ENCODE measurements at places on chromosomes 16 and 17.

- no peak for ATAC-seq
These were observed 24.0 kb downstream of the LLGL2 start for GRCh38 chr17:75549246-75550138.

DNA sequence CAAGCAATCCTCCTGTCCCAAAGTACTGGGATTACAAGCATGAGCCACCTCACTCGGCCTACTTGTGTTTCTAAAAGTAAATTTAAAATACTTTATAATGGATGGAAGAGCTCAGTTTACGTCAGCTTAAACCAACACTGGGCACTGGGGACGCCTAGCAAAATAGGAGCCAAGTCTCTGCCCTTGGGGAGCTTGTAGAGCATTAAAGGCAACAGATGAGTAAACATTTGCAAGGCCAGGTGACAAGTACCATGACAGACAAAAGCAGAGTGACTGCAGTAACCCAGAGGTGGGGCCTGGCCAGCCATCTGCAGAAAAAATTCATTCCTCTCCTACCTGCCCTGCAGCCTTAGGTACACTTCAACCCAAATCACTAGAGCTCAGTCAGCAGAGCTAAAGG lies 12.1 kb upstream of the NLK start:
- ATAC-seq, result no peak

GRCh38 chr16:81696961-81697615 lies 82.0 kb upstream of the PLCG2 start:
- ATAC-seq, result no peak

GRCh38 chr16:83952587-83952939 lies 477 bp upstream of the OSGIN1 start:
- no peak for ATAC-seq

GRCh38 chr17:49370971-49371834 lies 9.2 kb upstream of the ZNF652 start:
- no peak for ATAC-seq

GRCh38 chr17:72822358-72823023 lies 270.0 kb downstream of the SLC39A11 start:
- no peak for ATAC-seq

DNA sequence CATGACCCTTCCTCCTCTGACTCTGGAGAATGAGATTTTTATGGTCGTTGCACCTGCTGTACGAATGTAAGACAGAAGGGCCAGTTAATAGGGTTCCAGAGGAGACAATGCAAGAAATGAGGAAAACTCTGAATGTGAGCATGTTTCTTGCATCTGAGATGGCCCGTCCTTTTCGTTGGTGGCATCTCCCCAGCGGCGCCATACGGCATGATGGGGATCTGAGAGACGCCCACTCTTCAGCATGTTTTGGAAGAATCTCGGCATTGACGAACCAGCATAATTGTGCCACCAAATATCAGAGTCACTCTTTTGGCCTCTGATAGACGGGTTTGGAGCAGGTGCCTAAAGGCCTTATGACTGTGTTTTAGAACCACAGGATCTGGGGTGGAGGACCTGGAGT lies 126.5 kb upstream of the RCVRN start:
- no peak for ATAC-seq

DNA sequence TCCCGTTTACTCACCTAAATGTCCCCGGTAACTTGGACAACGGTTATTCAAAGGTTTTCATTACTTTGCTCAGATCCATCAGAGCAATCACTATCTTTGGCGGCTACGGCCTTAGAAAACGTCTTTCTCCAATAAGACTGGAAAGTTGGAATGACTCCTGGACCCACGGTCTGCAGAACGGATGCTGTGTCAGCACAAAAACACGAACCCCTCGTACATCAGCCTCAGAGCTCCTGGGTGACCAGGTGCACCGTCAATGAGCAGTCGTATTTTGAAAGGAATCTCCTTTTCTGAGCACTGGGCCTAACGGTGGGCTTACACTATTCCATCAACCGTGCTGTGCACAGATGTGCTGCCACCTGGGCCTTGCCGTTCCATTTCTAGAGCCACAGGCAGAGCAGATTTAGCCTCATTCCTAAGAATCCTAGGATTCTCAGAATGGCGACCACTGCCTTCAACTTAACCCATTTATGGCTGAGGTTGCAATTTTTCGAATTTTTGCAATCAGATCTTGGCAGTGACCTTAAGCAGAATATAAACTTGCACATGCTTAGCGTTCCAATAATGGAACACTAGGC lies 110.8 kb upstream of the ZNF750 start:
- no peak for ATAC-seq

DNA sequence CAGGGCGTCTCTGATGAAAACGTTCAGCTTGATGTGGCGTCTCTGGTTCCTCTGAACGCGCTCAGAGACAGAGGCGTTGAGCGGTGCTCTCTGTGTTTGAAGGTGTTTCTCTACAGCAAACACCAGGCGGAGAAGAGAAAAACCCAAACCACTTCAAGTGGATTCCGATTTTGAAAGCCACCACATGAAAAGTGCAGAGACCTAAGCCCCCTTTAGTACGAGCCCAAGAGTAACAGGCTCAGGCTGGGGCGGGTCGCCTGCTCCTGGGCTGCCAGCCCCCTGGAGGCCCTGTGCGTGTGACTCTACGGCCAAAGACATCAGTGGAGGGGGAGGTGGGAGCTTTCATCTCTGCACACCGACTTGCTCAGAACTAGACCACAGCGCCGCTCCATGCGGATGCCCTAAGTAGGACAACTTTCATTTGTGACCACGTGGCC lies 328.4 kb downstream of the MAF start:
- peak; percentile 56 for ATAC-seq

DNA sequence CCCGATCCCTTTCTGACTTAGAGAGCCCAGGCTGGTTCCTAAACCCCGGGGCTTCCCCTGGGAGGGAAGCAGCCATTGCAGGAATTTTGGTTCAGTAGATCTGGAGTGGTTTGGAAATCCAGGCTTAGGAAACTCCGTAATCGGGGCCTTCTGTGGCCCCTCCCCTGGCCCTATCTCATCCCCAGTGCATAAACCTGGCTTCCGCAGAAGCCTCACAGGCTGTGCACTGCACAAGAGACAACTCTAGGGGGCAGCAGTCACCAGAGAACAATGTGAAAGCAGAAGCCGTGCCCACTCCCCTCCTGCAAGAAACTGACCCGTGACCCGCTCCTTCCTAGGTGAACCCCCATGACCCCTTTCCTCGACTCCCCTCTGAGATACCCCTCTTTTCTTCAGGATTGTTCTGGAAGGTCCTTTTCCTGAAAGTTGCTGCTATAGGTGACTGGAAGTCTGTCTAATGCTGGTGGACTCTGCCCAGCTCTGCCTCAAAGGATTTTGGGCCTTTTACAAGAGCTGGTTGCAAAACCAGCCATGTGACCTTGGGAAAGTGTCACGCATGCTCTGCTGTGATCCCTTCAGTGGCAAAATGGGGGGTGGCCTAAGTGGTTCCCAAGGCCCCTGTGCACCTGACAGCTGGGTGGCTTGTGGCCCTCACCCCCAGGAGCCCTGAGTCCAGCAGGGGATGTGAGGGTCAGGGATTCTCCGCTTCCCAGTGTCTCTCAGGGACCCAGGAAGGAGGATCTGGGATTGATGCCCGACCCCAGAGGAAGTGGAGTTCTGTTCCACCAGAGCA lies 14.4 kb downstream of the GUCY2D start:
- ATAC-seq, result peak; percentile 57

DNA sequence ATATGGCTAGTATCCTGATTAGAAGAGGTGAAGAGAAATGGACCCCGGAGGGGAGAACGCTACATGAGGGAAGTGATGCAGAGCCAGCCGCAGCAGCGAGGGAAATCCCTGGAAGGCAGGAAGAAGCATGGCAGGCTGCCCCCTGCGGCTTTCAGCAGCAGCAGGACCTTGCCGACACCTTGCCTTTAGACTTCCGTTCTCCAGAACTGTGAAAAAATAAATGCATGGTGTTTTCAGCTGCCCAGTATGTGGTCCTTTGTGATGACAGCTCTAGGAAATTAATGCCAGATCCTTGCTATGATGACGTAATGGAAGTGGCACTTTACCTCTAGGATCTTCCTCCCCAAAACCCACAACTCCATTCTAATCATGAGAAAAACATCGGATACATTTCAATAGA lies 9.7 kb upstream of the ZFP1 start:
- no peak for ATAC-seq

DNA sequence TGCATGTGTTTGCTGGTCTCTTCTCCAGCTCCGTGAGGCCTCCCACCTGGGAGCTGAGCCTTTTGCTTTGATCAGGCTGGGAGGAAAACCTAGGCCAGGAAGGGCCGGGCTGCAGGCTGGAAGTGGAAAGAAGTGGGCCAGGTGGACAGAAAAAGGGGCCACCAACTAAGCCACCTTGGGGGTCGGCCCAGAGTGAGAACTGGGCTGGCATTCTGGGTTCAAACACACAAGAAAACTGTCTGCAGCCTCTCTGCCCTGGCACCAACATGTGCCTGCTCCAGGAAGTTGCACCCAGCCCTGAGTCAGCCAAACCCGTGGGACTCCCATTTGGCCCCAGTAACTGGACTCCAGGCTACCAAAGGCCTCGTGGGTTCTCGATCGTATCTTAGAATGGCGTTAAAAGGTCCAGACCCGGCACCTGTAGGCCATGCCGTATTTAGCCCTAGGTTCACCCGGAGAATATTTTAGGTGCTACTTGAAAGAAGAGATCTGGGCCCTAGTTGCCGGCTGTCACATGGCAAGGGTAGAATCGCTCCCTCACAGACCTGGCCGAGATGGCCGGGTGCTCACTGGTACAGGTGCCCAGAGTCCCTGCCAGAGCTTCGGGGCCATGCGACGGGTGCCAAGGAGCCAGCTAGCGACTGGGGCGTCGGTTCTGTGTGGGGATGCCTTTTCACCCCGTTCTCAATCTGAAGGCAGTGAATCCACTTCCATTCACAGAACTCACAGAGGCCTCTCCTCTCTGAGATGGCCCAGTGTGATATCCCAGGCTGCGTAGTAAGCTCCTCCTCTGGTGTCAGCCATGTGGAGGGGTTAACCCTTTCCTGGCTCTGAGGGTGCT lies 236.6 kb downstream of the MRTFB start:
- ATAC-seq, result no peak

- no peak for ATAC-seq
These were observed 412.3 kb downstream of the MAF start for GRCh38 chr16:79188115-79188738.

DNA sequence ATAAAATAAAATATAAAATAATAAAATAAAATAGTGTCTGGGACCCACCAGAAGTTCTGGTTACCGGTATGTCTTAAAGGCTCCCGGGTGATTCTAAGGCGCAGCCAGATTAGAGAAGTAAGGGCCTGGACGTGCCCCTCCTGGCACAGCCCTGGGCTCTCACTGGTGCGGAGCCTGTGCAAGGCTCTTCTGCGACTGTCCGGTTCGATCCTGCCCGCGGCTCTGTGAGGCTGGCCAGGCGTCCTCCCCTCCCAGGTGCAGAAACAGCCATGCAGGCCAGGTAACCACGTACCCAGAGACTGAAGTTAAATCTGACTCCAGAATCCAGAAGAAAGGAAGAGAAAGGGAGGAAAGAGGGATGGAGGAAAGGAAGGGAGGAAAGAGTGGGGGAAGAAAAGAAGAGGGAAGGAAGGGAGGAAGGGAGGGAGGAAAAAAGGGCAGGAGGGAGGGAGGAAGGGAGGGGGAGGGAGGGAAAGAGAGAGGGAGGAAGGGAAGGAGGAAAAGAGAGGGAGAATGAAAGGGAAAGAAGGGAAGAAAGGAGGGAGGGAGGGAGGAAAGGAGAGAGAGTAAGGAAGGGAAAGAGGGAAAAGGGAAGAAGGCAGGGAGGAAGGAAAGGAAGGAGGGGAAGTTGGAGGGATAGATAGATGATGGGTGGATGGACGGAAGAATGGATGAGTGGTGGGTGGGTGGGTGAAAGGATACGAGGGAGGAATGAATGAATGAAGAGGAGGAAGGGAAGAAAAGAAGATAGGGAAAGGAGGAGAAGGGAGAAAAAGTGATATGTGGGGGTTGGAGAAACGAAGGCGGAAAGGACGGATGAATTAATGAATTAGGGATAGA lies 42.3 kb downstream of the C16orf82 start:
- no peak for ATAC-seq

DNA sequence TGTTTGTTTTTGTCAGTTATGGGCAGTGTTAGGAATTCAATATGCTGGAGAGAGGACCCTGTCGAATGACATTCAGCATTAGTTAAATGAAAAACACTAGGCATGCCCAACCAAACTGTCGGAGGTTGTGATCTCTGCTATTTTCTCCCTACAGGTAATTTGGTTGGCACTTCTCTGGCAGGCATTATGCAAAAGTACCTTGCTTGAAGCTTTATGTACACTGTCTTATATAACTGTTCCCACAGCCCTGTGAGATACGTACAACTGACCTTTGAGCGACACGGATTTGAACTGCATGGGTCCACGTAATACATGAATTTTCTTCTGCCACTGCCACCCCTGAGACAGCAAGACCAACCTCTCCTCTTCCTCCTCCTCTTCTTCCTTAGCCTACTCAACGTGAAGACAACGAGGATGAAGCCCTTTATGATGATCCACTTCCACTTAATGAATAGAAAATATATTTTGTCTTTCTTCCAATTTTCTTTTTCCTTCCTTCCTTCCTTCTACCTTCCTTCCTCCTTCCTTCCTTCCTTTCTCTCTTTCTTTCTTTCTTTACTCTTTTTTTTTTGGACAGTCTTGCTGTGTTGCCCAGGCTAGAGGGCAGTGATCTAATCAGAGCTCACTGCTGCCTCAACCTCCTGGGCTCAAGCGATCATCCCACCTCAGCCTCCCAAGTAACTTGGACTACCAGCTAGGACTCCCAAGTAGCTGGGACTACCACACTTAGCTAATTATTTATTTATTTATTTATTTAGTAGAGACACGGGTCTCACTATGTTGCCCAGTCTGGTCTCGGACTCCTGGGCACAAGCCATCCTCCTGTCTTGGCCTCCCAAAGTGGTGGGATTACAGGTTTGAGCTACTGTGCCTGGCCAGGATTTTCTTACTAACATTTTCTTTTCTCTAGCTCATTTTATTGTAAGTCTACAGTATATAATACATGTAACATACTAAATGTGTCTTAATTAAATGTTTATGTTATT lies 77.3 kb downstream of the WIPI1 start:
- no peak for ATAC-seq

GRCh38 chr17:82228278-82228841 lies 482 bp upstream of the SLC16A3 start:
- ATAC-seq, result peak; percentile 50

- no peak for ATAC-seq
These were observed 37.7 kb upstream of the ABCA6 start for GRCh38 chr17:69179227-69179952.

- no peak for ATAC-seq
These were observed 145.5 kb downstream of the MSI2 start for GRCh38 chr17:57401556-57402488.

DNA sequence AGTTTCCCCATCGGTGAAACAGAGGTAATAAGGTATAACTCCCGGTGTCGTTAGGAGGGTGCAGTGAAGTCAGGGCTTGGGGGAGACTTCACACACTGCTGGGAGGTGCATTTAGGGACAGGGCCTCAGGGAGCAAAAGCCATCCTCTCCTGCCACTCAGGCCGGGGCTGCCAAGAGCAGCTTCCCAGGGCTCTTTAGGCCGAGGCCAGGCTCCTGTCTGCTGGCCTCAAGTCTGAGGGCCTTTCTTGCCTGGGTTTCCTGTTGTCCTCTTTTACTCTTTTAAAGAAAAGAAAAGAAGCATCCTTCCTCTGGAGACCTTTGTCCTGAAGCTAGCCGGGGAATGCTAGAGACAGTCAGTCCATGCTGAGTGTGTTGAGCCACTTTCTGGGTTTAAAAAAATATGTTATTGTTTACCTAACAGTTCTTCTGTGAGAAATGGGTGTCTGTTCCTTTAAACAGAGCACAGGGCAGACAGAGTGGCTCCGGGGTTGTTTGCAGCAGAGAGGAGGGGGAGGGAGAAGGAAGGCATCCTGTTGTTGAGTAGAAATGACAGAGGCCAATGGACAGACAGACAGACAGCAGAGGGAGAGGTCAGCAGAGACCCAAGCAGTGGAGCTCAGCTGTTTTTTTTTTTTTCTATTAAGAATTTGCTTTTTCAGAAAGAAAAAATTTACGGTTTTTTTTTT lies 79.1 kb downstream of the C17orf67 start:
- peak; percentile 40 for ATAC-seq

- no peak for ATAC-seq
These were observed at the start of gene HCRT for GRCh38 chr17:42184713-42185620. Gene HCRT, minus strand, starts transcription at chr17:42185452. Its CDS starts 87 bp downstream, at chr17:42185365.
